ENCODE measurements at places on chromosomes 6 and 20.

DNA sequence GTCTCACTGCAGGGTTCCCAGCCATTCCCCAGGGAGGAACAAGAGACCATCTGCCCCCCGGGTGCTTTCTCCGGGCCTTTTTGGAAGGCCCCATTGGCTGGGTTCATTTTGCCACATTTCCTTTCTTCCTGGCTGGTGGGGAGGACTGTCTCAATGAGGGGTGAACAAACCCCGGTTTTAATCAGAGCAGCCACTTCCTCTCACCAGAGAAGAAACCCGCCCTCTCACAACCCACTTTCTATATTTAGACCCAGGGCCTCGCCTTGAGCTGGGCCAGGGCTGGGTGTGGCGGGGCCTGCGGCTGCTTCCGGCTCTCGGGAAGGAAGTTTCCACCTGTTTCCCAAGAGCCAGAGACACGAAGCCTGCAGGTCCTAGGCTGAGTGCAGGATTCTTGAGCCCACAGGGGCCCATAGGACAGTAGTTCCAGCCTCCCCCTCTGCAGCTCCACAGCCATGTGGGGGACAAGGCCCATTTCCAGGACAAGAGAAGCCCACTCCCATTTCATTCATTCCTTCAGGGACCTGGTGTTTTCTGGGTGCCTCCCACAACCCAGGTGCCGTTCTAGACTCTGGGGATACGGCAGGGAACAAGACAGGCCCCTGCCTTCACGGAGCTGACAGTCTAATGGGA, 41.8 kb downstream of the RBM38 start:
- DNase-seq, result no peak

GRCh38 chr6:42142118-42142835, at the start of gene C6orf132:
C6orf132 (minus strand) TSS chr6:42142620; CDS start chr6:42142444, 176 bp downstream.
- DNase-seq, result peak; percentile 55

- no peak for DNase-seq
Measured at GRCh38 chr6:44731485-44732095, 344.1 kb downstream of the CDC5L start.

GRCh38 chr6:123570813-123571684, 65.7 kb downstream of the TRDN start:
- DNase-seq, result no peak

GRCh38 chr6:63790334-63790733, 154.7 kb downstream of the PHF3 start:
- no peak for DNase-seq

DNA sequence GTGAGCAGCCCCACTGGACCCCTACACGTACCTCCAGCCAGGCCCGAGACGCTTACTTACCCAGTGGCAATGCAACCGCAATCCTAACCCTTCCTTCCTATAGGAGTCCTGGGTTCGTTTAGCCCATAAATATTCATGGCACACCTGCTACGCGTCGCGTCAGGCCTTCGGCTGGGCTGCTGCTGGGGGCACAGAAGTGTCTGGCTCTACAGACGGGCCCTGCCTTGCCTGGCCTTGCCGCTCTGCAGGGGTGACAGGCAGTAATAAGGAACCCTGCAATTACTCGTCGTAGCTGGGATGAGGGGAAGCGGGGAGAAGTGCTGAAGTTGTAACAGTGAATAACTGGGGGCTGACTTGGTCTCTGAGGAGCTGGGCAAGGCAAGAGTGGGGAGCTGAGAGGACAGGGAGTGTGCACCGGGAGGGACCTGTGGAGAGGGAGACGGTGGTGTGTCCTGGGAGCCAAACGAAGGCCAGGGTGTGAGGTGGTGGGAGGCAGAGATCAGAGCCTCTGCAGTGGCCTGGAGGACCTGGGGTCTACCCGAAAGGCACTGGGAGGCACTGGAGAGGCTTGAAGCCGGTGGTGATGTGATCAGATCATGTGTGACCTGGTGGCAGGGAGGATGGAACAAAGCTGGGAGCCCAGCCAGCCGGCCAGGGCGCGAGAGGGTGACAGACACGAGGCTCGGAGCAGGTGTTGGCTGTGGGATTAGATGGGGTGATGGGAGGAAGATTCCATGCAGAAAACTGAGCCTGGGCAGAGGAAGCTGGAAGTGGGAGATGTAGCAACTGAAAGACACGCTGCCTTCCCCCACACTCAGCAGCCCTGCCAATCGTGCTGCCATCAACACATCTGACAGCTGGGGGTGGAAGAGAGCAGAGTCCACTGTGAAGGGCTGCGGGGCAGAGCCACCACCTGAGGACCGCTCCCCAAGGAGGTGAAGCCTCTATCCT, 36.4 kb downstream of the PSMG4 start:
- DNase-seq, result no peak

GRCh38 chr6:151275566-151275965, 35.8 kb downstream of the AKAP12 start:
- no peak for DNase-seq

DNA sequence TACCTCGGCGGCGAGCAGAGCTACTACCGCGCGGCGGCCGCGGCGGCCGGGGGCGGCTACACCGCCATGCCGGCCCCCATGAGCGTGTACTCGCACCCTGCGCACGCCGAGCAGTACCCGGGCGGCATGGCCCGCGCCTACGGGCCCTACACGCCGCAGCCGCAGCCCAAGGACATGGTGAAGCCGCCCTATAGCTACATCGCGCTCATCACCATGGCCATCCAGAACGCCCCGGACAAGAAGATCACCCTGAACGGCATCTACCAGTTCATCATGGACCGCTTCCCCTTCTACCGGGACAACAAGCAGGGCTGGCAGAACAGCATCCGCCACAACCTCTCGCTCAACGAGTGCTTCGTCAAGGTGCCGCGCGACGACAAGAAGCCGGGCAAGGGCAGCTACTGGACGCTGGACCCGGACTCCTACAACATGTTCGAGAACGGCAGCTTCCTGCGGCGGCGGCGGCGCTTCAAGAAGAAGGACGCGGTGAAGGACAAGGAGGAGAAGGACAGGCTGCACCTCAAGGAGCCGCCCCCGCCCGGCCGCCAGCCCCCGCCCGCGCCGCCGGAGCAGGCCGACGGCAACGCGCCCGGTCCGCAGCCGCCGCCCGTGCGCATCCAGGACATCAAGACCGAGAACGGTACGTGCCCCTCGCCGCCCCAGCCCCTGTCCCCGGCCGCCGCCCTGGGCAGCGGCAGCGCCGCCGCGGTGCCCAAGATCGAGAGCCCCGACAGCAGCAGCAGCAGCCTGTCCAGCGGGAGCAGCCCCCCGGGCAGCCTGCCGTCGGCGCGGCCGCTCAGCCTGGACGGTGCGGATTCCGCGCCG, 994 bp downstream of the FOXC1 start:
- no peak for DNase-seq

DNA sequence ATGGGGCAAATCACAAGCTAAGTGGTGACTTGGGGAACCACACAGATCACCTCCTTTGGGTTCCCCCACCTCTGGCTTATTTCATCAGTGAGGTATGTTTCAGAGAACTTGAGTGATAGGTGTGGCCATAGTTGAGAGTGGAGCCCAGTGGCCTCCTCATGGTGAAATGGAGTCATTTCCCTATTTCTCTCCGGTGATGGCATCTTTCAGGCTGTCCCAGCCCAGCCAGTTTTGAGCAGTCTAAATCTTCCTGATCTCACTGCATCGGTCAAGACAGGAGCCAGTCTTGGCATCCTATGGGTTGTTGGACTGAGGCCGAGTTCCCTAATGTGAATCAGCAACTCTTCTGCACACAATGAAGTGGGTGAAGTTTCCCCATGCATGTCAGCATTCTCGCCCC, 132.4 kb downstream of the EYA2 start:
- no peak for DNase-seq

GRCh38 chr6:42195415-42195814, 659 bp upstream of the GUCA1B start:
- no peak for DNase-seq

DNA sequence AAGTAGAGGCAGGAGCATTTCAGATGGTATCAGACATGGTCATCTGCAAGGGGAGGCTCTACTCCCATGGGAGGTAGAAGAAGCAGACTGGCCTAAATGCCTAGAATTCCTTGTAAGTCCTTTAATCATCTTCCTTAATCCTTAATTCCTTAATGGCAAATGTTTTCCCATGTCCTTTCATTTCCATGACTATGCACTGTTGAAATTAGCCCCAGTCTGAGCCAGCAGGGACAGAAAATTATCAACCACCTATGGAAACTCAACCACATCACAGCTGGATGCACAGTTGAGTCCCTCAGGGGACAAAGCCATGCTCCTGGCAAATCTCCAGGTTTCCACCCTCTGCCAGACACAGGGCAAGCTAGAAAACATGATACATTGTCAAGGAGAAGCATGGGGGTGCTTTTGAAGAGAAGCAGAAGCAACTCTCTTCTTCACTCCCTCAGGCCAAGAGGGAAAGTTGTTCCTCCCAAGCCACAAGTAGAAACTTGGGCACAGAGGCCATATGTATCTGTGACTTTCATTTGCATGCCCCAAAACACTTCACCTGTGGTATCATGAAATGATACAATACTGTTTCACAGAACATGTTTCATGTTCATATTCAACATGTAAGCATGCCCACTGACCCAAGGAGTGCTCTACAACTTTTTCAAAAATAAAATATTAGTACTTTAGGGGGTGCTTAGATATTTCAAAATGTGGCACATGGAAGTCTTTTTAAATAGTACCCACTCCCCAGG, 683.6 kb downstream of the KIF16B start:
- DNase-seq, result peak; percentile 15

GRCh38 chr6:10668126-10668917, 26.1 kb downstream of the C6orf52 start:
- no peak for DNase-seq

GRCh38 chr6:143845033-143845432, 1.9 kb downstream of the LTV1 start:
- no peak for DNase-seq

- DNase-seq, result no peak
Measured at GRCh38 chr6:55016261-55016660, 158.1 kb upstream of the HCRTR2 start.

- DNase-seq, result peak; percentile 67
Measured at GRCh38 chr20:431012-431904, 23.2 kb downstream of the RBCK1 start.

GRCh38 chr20:31717478-31718201, 5.0 kb downstream of the BCL2L1 start:
- no peak for DNase-seq

DNA sequence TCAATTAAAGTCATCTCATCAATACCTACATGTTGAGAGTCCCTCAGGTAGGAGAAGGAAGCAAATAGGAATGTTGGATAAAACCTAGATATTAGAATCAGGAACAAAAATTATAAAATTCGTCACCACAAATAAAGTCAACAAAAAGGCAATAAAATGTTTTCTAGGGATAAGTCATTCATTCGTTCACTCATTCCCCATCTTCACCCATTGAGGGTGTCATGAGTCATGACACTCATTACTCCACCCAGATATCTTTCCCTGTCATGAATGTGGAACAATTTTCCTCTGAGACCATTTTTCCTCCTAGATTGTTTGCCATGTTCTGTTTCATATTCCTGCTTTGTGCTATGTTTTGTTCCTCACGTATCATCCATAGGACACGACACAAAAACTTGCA, 50.9 kb upstream of the OLIG3 start:
- no peak for DNase-seq

GRCh38 chr6:149566410-149567193, 427 bp downstream of the GINM1 start:
- DNase-seq, result peak; percentile 28

GRCh38 chr20:23820493-23820892, 6.0 kb downstream of the CST2 start:
- DNase-seq, result no peak

DNA sequence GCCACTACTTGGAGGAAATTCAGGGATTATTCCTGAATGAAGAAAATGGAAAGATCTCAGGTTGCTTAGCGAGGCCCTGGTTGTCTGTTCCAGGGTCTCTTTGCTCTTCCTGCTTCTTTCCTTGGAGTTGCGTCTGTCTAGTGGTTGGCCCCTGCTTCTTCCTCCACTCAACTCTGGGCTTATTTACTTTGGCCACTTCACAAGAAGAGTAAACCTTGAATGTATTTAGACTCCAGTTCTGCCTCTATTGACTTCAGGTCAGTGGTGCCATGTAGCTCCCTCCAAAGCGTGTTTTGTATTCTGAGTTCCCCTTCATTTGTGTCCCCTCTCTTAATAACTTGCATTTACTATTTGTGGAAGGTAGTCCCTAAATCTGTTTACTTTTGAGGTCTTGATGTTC, 456.5 kb downstream of the UTRN start:
- no peak for DNase-seq

GRCh38 chr6:31971279-31971992, 502 bp downstream of the DXO start:
- no peak for DNase-seq

GRCh38 chr6:1103945-1104623, 207.8 kb upstream of the FOXQ1 start:
- peak; percentile 22 for DNase-seq

GRCh38 chr20:57612916-57613315, 7.3 kb downstream of the ZBP1 start:
- DNase-seq, result no peak

- DNase-seq, result peak; percentile 5
Measured at GRCh38 chr6:152598901-152599537, 38.1 kb downstream of the SYNE1 start.

GRCh38 chr6:110563711-110564110, 87.3 kb upstream of the SLC22A16 start:
- DNase-seq, result no peak

DNA sequence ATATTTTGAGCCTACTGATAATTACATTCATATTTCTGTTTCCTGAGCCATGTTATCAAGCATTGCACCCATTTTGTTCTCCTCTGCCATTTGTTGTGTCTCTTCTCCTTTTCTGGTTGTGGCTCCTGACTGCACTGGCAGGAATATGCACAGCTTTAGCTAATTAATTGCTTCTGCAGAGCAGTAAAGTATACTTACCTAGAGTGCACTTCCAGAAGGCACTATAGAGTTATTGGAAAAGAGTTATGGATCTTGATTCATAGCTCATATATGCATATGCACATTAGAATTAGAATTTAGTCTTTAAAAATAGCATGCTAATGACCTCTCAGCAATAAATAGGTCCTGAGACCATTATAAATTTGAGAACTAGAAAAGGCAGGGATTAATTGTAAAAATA, 262.6 kb downstream of the NKAIN2 start:
- DNase-seq, result no peak

- DNase-seq, result peak; percentile 84
Measured at GRCh38 chr6:157110607-157111006, 212.7 kb downstream of the TMEM242 start.

DNA sequence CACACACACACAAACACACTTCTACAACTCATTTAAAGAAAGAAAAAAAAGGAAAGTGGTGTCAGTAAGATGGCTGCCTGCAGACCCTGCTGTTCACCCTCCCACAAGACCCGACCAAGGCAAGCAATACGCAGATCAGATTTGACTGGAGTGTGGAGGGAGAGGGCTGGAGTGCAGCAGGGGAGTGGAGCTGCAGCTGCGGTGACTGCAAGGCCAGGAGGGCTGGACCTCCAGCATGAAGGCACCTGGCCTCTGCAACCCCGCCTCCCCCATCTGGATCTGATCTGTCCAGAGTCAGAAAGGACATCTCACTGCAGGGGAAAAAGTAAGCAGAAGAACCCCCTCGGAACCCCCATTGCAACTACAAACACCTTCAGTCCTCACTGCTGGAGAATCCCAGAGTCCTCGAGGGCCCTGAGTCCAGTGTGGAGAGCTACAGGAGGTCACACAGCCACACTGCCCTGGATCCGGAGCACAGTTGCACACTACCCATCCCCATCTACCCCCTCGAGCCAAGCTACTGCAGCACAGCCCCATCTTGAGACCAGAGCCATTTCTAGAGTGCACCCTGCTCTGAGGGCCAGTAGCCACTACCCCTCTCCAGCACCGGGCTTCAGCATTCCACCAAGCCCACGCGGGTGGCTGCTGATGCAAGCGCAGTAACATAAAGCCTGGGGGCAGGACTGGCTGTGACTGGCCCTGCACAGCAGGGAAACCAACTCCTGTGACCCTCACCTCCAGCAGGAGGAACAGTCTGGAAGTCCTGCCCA, 41.9 kb upstream of the SRSF6 start:
- DNase-seq, result no peak
